ENCODE measurements at places on chromosomes 2 and 18.

- no peak for DNase-seq
Observed at GRCh38 chr2:128628206-128628605, 309.5 kb upstream of the HS6ST1 start.

DNA sequence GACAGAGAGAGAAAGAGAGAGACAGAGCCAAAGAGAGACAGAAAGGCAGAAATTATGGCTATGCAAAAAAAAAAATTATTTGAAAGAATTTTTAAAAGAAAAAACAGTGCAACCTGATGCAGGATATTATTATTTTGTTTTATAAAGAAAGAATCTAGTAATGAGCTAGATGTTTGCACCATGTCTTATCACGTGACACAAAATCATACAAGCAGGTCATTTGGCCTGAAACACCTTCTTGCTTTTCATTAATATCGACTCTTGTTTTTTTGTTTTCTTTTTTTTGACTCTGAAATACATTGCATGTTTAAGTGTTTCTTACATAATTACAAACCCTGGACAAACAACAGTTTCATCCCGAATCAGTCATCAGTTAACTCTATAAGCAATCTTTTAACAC lies 606.0 kb downstream of the LRP1B start:
- DNase-seq: no peak

DNA sequence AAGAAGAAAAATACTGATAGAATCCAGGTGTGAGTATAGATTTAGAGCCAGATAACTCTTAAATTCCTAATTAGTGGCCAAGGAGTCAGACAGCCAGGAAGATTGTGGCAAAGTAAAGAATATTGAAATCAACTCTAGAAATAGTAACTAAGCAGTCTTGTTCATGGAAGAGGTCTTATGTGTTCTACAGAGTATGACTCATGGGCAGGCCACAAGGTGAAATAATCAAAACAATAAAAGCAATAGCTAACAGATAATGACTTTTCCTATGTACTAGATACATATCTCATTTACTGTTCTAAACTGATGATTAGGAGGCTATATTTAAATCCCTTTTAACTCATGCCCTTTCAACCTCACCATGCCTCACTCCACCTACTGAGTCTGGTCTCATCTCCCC lies 227.4 kb upstream of the COL3A1 start:
- DNase-seq: no peak

DNA sequence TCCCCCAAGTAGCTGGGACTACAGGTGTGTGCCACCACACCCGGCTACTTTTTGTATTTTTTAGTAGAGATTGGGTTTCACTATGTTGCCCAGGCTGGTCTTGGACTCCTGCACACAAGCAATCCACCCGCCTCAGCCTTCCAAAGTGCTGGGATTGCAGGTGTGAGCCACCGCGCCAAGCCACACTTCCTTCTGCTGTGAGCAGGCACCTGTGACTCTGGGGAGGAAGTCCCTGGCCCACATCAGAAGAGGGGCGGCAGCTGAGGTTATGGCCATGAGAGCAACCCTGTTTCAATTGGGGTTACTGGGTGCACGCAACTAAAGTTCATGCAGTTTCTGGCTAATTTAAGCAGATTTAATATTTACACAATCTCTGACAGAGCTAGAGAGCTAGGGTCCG lies 91.0 kb downstream of the PLB1 start:
- no peak for DNase-seq

GRCh38 chr2:55887901-55888624 lies 35.5 kb downstream of the EFEMP1 start:
- no peak for DNase-seq

DNA sequence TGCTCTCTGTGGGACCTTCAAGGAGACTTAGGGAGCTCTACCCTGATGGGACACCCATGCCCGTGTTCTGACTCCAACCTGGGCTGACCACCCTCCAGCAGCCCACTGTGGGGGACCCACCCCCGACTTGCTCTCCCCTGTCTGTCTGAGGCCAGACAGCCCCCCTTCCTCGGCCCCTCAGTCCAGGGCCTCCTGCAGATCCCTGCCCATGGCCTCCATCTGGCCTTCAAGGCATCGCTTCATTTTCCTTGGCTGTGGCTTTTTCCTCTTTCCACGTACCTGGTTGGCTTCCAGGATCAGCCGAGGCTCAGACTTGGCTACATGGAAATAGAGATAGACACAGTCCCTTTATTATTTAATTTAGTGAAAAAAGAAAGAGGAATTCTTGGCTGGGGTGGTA lies 290.0 kb downstream of the CYP26B1 start:
- no peak for DNase-seq

GRCh38 chr2:119293900-119294299 lies 70.3 kb downstream of the STEAP3 start:
- no peak for DNase-seq

DNA sequence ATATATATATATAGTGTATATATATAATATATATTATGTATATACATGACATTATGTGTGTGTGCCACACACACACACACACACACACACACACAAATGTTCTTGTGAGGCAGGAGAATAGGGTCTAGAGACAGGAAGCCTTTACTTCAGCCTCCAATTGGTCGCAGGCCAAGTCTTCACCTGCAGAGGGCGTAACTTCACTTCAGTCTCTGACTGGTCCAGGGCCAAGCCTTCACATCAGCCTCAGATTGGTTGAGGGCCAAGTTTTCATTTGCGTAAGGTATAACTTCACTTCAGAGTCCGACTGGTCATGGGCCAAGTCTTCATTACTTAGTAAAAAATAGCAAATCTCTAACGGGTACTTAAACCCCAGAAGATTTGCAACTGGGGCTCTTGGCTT lies 13.2 kb upstream of the SS18 start:
- no peak for DNase-seq
